ENCODE measurements at places on chromosomes 13 and 19.

- no peak for DNase-seq
Measured at GRCh38 chr13:101343128-101343787, 73.0 kb downstream of the NALCN start.

DNA sequence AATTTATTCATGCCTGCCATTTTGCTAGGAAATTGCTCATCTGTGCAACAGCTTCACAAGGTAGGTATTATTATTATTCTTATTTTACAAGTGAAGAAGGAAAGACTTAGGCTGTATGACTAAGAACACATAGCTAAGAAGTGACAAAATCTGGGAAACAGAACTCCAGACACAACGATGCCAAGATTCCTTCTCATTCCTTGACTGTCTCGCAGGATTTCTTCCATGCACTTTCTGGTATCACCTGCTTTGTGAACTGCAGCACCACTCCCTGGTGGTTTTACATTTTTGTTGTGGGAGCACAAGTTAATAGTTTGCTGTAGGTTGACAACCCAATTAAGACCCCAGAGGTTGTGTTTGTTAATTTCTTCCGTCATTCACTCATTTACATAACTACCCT is 188.5 kb downstream of the LACC1 start:
- DNase-seq: no peak

DNA sequence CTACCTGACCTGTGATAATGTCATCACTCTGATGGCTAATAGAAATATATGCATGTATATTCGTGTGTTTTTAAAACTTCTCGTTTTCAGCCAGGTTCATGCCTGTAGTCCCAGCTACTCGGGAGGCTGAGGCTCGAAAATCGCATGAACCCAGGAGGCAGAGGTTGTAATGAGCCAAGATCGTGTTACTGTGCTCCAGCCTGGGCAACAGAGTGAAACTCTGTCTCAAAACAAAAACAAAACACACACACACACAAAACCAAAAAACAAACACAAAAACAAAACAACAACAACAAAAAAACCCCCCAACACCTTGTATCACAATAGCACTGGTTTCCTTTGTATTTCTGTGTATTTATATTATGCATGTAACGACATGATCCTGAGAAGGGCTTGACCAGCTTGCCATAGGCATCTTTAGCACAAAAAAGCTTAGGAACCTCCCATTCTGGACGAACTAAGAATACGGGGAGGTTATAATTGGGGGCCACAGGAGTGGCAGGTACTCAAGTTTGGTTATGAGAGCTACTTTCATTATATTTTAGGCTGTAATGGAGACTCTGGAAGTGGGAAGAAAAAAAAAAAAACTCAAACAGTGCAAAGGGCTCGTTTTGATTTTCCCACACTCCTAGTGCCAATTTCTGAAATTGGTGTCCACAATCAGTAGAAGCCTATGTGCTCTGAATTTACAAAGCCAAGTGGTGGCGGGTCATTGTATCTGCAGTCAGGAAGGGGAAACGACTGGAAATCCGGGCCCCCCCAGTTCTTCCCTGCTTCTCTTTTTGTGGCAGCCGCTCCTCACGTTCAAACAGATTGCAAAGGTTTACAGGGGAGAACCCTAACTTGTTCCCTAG is 1.2 kb upstream of the ACP7 start:
- no peak for DNase-seq

DNA sequence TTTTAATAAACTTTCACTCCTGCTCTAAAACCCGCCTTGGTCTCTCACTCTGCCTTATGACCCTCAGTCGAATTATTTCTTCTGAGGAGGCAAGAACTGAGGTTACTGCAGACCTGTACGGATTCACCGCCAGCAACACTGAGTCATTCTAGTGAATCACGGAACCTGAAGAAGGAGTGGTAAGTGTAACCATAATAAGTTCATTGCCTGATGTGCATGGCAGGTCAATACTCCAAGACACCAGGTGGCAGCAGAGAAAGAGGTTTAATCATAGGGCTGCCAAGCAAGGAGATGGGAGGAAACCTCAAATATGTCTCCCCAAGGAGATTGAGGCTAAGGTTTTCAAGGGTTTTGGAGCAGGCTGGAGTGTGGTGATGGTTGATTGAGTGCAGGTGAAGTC is 204.3 kb upstream of the IPO5 start:
- DNase-seq: no peak

DNA sequence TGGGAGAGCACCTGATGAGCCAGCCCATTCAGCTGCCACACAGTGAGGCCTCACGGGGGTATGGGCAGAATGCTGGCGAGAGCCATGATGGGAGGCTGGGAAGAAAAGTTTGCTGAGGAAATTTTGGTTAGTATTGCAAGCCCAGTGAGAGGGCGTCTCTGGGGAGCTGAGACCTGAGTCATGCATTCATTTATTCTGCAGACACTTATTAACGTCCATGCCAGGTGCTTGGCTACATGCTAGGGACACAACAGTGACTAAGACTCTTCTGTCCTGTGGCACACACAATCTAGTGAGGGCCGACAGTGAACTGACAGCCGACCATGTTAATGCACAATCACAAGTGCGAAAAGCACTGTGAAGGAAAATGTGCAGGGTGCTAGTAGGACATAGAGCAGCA is 27.2 kb downstream of the WDR62 start:
- no peak for DNase-seq

- DNase-seq: no peak
Measured at GRCh38 chr19:4878491-4878968, 11.1 kb upstream of the PLIN3 start.

DNA sequence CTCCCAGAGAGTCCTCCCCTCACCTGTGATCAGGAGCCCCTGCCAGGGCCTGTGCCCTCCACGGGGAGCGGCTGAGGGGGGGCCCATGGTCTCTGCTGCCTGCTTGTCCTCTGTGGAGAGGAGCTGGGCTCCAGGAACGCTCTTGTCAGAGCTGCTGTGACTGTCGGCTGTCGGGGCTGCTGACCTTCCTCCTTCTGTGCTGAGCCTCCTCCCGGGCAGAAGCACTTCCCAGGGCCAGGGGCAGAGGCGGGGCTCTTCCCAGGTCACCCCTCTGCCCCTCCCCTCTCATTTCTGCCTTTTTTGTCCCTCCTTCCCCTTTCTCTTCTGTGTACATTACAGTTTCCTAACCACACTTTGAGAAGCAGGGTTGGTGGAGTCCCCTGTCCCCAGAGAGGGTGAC is at the start of gene CEACAM4:
Gene CEACAM4, minus strand, starts transcription at position 198 of the 400 bp plus-strand sequence. Its CDS starts 111 bp downstream, at position 87.
- no peak for DNase-seq

- DNase-seq: no peak
Measured at GRCh38 chr13:83881140-83881684, 1.1 kb downstream of the SLITRK1 start.

- DNase-seq: peak; percentile 27
Measured at GRCh38 chr13:27830010-27830409, 37.7 kb downstream of the GSX1 start.

- no peak for DNase-seq
Measured at GRCh38 chr13:52599848-52600603, 42.2 kb upstream of the HNRNPA1L2 start.

DNA sequence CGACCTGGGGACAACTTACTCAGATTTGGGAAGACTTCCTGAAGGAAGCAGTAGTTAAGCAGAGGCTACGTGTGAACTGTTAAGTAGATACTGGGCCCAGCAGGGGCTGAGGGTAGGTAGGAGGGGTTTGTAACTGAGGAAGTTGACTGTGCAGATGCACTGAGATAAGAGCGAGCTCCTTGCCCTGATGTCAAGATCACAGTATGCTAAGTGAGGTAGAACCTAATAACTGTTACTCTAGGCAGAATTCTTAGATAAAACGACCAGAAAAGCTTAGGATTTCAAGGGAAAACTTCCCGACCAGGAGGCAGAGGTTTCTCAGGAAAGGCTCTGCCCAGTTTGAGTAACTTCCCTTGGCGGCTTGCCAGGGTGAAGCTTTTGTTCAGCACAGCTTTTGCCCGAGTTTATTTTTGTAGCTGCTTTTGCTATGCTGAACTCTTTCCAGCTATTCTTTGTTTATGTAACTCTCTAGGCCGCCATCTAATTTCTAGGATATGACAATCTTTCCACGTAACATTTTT is 632.1 kb downstream of the DIAPH3 start:
- DNase-seq: no peak

GRCh38 chr19:19523177-19523576 is 5.5 kb upstream of the YJEFN3 start:
- no peak for DNase-seq

- no peak for DNase-seq
Measured at GRCh38 chr19:39083983-39084731, at the start of gene ACP7. ACP7 (plus strand) TSS chr19:39084368; CDS start chr19:39085270, 902 bp downstream.

DNA sequence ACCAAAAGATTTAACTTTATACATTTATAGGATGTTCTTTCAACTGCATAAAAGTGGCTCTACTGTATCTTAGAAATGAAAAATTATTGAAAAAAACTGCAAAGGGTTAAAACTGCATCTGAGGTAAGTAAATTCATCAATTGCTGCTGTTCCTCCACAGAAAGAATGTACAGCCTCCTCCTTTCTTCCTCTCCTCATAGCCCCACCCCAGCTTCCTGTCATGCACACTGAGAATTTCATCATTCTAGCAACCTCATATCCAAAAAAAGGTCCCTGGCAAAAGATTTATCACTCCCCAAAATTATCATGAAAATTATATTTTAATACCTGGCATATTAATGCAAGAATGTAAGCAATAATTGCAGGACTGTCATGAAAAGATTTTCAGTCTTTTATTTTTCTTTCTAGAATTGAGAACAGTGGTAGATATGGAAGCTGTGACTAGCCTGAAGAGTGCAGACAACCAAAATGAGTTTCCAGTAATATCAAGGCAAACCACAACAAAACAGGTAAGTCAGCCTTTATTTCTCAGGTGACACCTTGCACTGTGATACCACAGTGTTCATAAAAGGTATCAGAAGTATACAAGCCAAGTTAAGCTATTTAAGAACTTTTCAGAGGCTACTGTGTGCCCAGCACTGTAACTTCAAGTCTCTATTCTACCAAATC is 110.8 kb downstream of the SUCLA2 start:
- no peak for DNase-seq

DNA sequence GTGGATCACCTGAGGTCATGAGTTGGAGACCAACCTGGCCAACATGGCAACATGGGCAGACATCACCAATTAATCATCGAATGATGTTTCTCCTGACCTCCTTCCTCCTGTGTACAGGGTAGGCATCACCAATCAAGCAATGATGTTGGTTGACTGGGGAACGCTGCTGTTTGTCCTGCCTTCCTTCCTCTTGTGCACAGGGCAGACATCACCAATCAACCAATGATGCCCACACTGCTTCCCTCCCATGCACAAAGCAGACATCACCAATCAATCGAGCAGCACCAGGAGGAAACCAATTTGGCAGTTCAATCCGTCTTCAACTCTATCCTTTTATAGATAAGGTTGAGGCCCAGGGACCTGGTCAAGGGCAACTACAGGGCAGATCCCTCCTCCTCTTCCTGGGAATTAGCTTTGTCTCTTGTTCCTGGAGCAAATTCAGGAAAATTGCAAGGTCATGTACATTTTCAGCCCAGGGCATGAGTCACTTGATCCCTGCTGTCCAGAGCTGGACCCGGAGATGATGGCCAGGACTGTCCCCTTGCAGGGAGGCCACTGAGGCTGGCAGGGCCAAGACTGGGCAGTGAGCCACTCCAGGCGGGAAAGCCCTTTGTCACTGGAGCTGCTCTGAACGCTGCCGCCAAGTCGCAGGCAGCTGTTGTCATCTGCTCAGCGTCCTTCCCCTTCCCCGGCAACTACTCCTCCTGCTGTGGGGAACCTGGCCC is 5.3 kb upstream of the CSNK1G2 start:
- no peak for DNase-seq

DNA sequence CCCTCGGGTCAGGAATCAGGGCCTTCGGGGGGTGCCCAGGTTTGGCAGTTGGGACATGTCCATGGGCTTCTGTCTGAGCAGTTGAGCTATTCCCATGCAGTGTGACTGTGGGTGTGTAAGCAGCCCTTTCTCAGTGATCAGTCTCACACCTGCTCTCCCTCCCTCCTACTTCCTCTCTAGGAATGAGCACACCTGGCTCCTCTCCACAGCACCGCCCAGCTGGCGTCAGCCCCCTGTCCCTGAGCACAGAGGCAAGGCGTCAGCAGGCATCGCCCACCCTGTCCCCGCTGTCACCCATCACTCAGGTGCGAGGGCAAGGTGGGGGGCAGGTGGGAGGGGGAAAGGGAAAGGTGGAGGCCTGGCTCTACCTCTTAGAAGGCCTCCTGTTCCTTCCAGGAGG is 25.9 kb downstream of the COMP start:
- DNase-seq: no peak

All from effector CD8-positive, alpha-beta T cell (primary cell).